NCI-H82 (cell line): ENCODE measurements at places on chromosomes 16 and 17.

GRCh38 chr17:66995944-66996343, 31.4 kb downstream of the CACNG4 start:
- DNase-seq, result no peak

GRCh38 chr17:74748529-74749278, at the start of gene NHERF1:
Gene NHERF1 (plus strand): TSS chr17:74748628. CDS start chr17:74748847, 219 bp downstream.
- peak; percentile 97 for DNase-seq

- DNase-seq, result no peak
Measured at GRCh38 chr17:77271411-77271810, 130.6 kb downstream of the SEC14L1 start.

DNA sequence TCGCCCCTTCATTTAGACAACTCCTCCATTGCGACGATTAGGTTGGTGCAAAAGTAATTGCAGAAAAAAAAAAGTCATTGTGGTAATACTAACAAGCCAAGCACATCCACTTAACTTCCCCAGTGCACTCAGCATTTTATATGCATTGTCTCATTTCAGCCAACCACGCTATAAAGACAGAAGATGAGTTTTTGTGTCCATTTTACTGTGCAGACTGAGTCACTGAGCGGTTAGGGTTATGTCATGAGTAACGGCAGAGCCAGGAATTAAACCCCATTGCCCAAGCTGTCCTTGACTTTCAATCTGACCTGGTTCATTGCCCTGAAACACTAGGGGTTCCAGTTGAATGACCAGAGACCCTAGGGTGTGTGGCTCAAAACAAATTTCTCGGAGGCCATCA, 218.7 kb downstream of the XYLT1 start:
- no peak for DNase-seq

DNA sequence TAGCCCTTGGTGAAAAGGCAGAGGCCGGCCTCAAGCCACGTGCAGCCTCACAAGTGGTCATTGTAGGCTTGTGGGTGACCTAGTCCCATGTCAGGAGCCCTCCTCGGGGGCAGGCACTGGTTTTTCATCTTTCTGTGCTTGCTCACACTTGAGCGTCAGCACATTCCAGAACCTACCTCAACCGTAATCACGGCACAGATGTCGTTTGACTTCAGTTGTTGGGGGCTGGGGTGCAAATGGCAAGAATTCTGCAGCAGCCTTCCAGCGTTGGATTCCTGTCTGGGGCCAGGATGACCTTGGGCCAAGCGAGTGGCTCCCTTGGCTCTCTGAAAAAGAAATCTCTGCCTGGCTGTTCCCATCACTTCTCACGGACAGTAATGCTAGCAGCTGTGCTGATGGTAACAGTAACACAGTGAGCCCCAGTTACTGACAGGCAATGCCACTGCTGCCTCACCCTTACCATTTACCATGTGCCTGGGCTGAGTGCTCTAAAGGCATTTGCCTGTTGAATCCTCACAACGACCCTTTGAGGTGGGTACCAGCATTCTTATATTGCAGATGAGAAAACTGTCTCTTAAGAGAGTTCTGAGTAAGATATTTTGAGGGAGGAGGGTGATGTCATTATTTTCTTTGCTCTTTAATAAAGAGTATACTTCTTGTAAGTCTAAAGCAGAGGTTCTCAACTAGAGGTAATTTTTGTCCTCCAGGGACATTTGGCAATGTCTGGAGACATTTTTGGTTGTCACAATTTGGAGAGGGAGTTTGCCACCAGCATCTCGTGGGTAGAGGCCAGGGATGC, 46.5 kb downstream of the KSR1 start:
- no peak for DNase-seq

DNA sequence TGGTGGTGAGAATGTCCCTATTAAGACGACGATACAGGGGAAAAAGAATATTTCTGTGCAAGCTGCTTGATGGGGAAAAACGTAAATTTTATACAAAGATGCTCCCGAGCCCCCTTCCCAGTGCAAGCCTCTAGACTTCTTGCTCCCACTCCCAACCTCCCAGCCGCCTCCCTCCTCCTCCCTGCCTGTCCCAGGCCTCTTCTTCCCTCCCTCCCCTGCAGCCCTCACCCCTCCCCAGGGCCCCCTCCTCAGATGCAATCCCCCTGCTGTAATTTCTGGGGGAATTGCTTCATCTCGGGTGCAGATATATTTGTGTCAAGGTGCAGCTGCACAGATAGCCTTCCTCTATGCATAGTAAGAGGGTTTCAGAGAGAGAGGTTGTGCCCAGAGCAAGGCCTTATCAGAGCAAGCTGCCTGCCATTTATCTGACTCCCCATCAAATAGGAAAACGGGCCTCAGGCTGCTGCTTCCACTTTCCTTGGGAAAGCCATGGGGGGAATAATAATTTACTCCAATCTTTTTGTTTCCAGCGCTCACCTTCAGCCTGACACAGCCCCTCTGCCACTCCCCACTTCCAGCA, 47.4 kb upstream of the LHX1 start:
- no peak for DNase-seq

- peak; percentile 85 for DNase-seq
Measured at GRCh38 chr16:4511441-4512082, 27.0 kb downstream of the CDIP1 start.

DNA sequence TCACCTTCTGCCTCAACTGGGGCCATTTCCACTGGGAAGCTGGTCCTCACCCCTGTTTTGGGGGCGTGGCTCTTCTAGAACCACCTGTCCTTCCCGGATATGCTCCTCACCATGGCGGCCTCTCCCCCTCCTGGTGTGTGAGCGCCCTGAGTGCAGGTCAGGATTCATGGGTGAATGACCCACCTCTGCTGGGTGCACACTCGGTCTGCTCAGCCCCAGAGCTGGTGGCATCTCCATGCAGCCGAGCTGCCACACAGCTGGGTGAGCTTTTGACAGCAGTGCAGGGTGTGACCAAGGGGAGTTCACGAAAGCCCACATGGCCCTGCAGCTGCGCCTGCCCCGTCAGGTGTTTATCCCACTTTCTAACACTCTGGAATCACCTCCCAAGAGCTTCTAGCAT, 27.3 kb downstream of the GRIN2C start:
- no peak for DNase-seq

DNA sequence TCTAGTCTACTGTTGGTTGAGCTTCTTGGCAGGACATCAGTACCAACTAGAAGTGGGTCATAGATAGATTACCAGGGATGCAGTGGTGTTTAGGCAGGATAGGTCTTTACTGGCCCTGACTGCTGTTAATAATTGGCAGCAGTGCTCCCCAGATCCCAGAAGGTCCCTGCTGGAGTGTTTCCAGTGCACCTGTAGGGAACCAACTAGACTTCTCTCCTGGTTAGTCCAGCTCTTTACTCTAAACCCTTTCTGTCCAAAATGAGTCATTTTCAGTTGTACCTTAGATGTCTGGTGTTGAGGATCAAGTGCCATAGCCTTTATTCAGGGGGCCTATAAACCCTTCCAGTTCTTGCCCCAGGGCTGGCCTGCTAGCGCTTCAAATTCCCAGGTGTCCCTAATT, 8.7 kb downstream of the POLR2C start:
- no peak for DNase-seq

DNA sequence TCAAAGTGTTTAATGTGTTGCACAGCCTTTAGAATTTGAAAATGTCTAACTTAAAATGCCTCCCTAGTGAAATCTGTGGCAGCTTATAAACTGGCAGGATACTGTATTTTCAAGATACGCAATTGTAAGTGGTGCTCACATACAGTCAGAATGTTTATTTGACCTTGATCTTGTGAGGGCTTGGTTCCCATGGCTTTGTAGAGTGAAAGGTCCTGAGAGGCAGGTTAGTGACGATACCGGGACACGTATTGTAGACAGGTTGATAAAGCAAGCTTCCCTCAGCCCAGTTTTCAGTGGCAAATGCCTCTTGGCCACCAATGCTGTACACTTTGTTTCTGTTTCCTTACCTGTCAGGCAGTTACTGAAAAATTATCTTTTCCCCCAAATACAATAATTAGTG, 426.6 kb downstream of the MAF start:
- no peak for DNase-seq

GRCh38 chr16:1027501-1027815, 45.1 kb upstream of the SSTR5 start:
- no peak for DNase-seq

GRCh38 chr16:7590934-7591333, 258.3 kb downstream of the RBFOX1 start:
- DNase-seq, result no peak

DNA sequence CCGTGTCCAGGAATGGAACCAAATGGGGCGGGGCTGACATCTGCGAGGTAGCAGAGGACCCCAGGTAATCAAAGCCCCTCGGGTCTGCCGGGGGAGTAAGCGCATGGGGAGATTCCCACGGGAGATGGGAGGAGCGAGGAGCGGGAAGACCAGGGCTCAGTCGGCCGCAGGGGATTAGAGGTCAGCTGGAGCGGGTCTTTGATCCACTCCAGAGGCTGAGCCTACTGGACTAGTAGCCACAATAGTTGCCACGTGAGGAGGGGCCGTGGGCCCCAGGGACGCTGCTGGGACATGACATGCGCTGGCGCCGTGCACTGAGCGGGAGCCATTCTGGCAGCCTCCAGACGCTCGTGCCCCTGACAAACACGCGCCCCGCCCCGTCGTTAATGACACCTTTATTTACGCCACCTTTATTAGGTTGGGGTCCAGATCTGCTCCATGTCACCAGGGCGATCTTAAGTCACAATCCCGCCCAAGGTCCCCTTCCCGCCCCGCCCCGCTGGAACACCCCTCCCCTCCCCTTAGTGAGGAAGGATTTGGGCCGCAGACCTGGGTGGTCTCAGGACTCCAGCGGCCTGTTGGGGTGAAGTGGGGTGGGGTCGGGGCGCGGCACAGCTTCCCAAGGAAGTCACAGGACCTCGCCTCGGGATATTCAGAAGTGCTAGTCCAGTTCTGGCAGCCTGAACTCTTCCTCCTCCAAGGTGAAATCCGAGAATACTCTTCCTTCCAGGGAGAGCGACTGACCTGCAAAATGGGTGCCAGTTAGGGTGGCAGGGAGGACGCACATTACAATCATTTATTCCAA, 15.0 kb downstream of the PPY start:
- peak; percentile 60 for DNase-seq

DNA sequence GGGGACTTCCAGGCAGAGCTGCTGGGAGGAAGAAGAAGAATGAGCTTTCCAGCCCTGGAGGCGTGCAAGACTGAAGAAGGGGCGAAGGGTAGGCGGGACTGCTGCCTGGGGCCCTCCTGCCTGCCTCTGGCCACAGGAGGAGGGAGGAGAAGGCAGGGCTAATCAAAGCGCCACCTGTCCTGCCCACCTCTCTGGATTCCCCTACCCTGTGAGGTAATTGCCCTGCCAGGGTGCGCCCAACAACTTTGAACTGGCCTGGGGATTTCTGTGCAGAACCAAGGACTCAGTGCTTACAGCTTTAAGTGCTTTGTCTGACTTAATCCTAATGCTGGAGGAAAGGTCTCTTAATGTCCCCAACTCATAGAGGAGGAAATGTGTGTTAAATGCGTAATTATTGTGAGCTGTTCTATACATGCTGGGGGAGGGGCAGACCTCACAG, at the start of gene NOXO1:
NOXO1 (minus strand) TSS at position 72 of the 439 bp plus-strand sequence. CDS start 290 bp downstream, outside the sequence.
- peak; percentile 41 for DNase-seq

- no peak for DNase-seq
Measured at GRCh38 chr17:76635659-76636360, 7.7 kb downstream of the ST6GALNAC1 start.

DNA sequence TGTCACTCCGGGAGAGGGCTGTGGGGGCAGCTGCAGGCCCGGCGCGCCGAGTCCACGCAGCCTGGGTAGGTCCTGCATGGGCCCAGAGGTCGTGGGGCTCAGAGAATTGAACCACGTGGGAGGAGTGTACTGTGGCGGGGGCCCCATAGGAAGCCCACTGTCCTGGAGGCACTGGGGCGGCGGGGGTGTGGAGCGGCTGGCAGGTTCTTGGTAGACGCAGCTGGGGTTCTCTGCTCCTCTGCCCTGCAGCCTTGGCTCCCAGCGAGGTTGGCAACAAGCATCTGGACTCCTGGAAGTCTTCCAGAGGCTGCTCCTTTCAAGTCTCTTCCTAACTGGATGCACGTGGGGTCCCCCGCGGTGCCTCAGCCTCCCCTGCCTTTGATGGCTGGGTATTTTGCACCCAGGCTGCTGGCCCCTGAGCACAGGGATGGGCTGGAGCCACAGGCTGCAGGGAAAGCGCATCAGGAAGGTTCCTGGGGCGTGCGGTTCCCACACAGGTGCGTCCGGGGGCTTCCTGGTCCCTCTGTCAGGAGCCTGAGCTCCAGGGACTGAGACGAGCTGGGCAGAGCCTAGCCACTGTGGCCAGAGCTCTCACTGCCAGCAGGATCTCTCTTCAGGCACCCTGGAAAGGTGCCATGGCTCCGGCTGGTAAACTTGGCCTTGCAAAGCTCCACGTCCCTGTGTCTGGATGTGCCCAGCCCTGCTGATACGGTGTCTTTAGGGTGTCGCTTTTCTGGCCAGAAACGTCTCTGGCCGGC, 9.3 kb downstream of the KCTD5 start:
- no peak for DNase-seq

GRCh38 chr16:31428638-31429247, 583 bp upstream of the COX6A2 start:
- DNase-seq, result no peak

- no peak for DNase-seq
Measured at GRCh38 chr17:7750321-7750821, 32.8 kb downstream of the DNAH2 start.

GRCh38 chr17:55845385-55845784, 94.5 kb downstream of the PCTP start:
- DNase-seq, result peak; percentile 64

- no peak for DNase-seq
Measured at GRCh38 chr17:49000943-49001342, 3.8 kb downstream of the IGF2BP1 start.

GRCh38 chr17:29061036-29061435, 18.1 kb downstream of the PIPOX start:
- DNase-seq, result no peak

DNA sequence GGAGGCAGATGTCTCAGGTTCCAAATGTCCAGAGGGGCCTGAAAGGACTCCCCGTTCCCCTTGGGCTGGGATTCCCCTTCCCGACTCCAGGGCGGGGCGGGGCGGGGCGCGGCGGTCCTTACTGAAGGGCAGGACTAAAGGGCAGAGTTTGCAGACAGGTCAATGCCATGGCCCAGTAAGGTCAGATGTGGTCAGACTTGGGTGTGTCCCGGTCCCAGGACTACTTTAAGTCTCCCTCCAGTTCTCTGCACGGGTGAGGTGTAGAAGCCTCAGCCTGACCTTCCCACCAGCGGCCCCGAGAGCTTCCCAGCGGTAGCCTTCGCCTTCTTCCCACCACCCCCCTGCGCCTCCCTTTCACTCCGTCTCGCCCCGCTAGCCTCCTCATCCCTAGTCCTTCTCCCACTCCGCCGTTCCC, 532 bp downstream of the KDM6B start:
- DNase-seq, result no peak

DNA sequence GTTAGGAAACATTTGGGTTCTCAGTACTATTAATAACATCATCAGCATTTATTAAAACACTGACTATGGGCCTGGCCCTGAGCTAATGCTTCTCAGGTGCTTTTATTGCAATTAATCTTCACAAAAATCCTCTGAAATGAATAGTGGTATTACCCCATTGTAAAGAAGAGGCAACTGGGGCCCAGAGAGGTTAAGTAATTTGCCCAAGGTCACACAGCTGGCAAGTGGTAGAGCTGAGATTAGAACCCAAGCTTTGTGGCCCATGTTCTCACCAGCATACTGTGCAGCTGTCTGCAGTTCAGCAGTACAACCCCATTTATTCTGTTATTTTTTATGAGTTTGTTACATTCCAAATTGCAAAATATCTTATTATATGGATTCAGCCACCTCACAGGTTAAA, 82.3 kb downstream of the TBC1D16 start:
- DNase-seq, result no peak
